Inflammatory macrophage treated with lipopolysaccharide for 4 hours (primary cell): ENCODE measurements at places on chromosomes 3 and 15.

DNA sequence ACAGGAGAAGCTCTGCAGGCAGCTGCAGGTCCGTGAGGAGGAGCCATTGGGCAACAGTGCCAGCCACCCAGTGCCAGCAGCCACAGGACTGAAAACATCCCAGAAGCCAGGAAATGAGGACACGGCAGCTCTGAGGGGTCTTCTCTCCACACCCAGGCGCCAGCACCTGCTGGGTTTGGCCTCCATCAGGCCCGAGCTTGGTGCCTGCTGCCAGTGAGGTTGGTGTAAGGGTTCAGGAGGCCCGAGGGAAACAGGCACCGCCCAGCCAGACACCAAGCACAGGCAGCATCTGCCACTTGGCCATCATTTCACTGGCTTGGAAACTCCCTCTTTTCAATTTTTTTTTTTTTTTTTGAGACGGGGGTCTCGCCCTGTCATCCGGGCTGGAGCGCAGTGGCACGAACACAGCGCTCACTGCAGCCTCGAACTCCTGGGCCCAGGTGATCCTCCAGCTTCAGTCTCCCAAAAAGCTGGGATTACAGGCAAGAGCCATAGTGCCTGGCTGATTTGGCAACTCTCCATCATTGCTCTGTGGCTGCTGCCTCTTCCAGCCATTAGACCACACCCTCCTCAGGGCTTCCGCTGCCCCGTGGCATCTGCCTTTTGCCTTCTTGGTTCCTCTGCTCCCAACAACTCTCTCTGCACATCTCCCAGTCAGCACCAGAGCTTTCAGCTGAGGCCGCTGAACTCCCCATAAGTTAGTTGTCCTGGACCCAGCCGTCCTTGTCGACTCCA, 1.5 kb upstream of the ITIH3 start:
- no peak for DNase-seq

- DNase-seq: no peak
Observed at GRCh38 chr3:124962403-124962940, 27.9 kb upstream of the MUC13 start.

GRCh38 chr3:128499724-128500275, 6.8 kb upstream of the GATA2 start:
- no peak for DNase-seq

DNA sequence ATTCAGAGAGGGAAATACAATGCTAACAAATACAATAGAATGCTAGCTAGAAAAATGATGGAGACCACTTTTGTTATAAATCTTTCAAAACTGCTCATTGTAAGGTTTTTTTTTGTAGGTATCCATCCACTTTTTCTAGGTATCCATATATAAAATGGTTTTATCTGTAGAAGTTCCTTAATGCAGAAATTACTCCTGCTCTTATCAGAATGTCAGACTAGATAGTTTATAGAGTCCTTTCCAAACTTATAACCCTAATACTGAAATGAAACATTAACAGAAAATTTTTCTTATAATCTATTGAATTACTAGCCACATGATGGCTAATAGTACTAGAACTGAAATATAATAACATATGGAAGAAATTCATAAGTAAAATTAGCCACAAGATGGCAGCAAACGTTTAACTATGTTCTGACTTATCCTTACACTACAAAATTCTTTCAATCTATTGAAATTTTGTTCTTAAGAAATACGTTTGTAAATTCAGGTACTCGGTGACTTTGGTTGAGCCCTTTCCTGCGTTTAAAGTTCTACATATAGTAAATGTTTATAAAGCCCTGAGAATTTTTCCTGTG, 58.5 kb downstream of the ECT2 start:
- DNase-seq: peak; percentile 64

GRCh38 chr3:108159105-108159504, 63.1 kb downstream of the IFT57 start:
- no peak for DNase-seq

DNA sequence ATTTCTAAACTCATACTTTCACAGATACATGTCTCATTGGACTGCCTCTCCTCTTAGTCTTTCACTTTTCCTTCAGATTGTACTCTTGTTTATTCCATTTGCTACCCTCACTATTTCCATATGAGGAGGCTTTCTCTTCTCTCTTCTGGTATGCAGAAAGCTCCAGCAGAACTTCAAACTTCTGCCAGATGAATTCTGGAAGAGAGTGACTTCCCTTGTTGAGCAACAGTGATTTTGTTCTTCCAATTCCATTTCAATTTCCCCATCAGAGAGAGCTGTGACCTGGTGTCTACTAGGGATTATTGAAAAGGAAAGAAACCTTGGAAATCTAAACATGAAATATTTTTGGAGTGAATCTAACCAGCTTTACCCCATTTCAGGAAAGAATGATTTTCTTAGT, 523.2 kb upstream of the ZNF717 start:
- DNase-seq: no peak

- DNase-seq: peak; percentile 54
Observed at GRCh38 chr15:90001062-90001682, at the start of gene ZNF710. Gene ZNF710, plus strand, starts transcription at chr15:90001324. Its CDS starts 65,814 bp downstream, at chr15:90067138.

DNA sequence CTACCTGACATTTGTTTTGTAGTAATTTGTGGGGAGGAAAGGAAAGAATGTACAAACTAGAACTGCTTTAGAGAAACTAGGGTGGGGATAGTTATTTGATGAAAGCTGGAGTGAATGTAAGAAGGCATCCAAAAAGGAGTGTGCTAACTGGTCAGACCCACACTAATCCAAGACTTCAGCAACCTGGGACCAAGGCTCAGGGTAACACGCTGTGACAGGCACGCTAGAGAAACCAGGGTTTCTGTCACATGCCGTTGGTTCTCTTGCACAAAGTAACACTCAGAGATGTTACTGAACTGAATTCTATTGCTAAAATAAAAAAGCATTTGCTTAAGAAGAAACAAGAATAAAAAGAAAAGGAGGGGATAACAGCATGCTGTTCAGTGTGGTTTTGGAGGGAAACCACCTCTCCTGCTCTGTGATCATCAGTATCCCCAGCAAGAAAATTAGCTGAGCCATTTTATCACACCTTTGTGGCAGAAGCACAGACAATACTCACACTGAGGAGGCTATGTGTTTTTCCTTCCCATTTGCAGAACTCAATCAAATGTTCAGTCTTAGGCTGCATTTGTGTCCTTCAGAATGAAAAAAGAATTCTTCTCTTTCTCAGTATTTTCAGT, 2.8 kb upstream of the CCDC80 start:
- no peak for DNase-seq

DNA sequence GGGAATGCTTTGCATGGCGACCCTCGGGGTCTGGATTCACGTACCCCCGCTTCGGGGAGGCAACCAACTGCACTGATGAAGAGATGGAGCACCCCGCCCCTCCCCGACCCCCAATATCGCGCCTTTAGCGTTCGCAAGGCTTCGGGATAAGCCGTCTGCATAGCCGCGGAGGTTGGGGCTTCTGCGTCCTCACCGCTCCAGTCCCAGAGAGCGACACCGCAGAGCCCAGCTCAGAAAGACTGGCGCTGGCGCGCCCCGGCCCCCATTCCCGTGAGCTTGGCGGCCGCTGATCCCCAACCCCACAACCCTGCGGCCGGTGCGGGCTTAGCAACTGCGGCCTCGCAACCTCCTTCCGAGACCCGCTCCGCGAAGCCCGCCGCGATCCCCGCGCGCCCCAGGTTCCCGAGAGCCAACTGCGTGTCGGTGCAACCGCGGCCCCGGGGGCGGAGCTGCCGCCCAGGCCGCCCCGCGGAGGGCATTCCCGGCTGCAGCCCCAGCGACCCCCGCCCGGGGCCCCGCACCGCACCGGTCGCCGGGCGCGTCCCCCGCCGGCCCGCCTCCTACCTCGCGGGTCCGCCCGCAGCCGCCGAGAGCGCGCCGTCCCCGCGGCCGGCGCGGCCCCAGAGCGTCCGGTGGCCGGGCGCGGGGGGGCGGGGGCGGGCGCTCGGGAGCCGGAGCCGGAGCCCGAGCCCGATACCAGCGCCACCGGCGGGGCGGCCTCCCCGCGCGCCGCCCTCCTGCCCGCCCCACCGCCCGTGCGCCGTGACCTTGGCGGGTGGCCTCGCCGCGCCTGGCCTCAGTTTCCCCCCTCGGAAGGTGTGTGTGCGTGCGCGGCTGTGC, 79.5 kb downstream of the IQSEC1 start:
- no peak for DNase-seq

GRCh38 chr15:74605795-74606150, 9.9 kb upstream of the CLK3 start:
- DNase-seq: no peak

DNA sequence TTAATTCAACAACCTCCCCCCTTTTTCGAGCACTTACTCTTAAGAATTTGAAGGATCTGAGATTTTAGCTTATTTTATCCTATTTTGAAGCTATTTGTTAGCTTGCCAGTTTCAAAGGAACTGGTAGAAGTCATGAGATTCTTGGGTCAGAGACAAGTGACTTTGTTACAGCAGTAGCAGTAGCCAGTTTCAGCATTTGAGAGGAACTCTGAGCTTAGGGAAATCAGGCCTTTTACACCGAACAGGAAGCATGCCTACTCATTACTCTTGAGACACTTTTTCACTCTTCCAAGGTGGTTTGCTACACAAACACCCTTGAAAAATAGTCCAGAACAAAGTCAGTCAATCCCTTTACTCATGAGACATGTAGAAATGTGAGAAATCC, 24.5 kb upstream of the TM4SF1 start:
- DNase-seq: peak; percentile 91

DNA sequence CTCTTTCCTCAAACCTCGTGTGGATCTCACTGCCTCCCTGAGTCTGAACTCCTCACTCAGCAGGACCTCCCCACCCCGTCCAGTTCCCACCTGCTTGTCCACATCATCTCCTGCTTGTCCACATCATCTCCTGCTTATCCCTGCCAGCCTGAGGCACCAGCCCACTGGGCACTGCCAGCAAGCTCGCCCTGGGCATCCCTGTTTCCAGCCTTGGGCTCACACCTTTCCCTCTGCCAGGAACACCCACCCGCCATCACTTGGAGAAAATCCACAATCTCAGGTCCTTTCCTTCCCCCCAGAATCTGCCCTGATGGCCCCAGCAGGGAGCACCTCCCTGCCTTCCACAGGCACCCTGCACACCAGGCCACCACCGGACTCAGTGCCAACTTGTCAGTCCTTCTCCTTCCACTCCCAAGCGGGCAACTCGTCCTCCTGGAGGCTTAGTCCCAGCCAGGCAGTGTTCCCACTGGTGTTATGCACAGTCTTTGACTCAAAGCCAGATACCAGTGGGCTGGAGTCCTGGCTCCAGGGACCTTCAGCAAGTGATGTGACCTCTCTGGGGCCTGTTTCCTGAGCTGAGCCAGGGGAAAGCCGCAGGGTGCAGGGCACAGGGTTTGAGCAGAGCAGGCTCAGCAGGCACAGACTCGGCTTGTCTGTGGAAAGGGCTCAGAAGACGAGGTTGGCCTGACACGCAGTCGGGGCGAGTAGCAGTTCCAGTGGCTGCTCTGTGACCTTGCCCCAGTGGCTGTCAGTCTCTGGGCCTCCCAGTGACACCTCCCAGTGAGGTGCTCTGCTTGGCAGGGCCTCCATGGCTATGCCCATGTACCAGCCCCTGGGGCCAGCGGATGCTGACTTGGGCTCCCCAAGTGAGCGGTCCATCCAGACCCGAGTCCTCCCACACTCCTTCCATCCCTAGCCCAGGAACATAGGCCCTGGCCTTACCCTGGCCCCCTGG, 9.5 kb upstream of the MESP2 start:
- DNase-seq: no peak

- peak; percentile 93 for DNase-seq
Observed at GRCh38 chr3:122745369-122746021, 48.1 kb downstream of the HSPBAP1 start.

DNA sequence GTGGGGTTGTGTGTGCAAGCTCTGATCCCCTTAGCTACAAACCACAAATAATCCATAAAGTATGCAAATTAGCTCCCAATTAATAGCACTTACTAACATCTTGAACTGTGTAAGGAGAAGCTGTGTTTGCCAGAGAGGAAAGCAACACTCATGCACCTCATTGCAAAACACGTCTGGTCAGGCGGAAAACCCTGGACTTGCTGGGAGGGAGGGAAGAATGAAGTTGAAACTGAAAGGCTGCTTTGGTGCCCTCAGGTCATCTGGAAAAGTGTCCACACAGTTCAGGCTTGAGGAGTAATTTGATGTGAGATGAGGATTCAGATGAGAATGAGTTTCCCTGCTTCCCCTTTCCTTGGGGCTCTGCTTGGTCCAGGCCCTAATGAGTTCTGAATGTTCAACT, 185.5 kb upstream of the ANKRD28 start:
- peak; percentile 77 for DNase-seq

DNA sequence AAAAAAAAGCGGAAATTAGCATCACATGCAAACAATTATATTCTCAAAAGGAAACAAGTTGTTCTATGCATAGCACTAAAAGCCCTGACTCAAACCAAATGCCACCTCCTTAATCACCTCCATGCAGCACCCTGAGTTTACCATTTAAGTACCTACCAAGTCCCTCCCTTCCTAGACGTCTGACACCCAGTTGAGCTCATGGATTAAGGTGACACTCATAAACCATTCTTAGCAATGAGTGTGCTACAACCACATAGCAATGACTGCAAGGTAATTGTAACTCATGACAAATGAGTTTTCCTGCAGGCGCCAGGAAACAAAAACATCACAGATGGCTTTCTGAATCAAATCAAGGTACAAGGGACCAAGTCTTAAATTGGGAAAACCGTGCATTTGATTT, 32.0 kb downstream of the WWTR1 start:
- no peak for DNase-seq

- DNase-seq: no peak
Observed at GRCh38 chr15:80404057-80404760, at the start of gene ARNT2. Gene ARNT2, plus strand, starts transcription at chr15:80404382. Its CDS starts 134 bp downstream, at chr15:80404516.

- peak; percentile 55 for DNase-seq
Observed at GRCh38 chr15:63221346-63221745, 31.9 kb downstream of the RAB8B start.

DNA sequence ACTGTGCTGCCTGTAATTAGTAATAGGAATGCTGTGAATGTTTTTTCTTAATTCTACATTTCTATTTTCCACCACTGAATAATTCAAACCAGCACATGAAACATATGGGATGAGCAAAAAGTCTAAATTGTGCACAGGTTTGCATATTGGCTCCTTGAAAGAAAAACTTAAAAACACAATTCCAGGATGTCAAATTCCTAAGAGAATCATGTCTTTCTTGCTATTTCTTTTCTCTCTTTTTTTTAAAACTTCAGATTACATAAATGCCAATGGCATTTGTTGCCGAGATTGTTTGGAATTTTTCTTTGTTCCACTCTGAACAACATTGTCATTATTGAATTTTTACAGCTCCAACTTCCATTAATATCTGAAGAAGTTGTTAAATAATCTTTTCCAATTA, 60.8 kb downstream of the VGLL3 start:
- no peak for DNase-seq

DNA sequence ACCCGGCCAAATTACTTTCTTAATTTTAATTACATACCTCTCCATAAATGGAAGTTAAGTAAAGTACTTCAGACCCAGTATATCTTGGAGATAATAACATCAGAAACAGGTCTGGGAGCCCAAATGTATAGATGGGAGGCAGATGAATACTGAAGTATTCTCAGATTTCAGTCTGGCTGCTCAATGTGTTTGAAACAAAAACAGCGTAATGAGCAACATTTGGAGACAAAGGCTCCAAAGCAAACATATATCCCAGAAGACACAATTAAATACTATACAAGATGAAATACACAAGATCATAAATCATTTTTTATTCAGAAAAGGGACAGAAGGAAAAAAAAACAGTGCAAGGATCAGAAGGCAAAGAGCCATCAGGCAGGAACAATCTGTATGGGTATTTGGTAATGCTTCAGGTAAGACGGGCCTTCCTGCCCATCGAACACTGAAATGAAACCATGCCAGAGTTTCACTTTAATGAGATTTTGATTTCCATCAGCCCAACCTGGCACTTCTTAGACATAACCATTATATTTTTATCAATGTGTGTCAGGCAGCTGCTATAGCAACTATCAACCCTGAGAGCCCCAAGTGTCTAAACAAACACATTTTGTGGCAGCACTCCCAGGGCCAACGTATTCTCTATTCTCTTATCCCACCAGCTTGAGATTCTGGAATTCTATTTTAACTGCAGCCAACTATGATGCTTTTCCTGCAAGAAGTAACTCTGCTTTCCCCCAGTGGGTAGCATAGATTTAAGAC, 210.8 kb downstream of the STT3B start:
- no peak for DNase-seq
